Nephron progenitor cell (in vitro differentiated cells): ENCODE measurements at places on chromosomes 2 and 18.

DNA sequence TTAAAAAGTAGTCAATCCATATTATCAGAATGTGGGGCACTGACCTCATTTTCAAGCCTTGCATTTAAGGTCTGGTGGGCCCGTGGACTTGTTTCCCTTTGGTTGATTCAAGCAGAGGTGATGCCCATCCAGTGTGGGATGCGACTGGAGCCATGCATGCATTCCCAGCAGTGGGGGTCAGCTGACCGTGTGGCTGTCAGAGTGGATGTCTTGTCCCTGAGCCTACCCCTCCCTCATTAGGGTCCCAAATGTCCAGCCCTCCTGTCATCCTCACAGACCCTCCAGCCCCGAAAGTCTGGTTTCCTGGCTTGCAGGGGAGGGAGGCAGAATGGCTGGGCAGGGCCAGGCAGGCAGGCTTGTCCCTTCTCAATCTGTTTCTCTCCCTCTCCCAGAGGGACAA lies 67.3 kb upstream of the SH3RF3 start:
- DNase-seq = no peak

DNA sequence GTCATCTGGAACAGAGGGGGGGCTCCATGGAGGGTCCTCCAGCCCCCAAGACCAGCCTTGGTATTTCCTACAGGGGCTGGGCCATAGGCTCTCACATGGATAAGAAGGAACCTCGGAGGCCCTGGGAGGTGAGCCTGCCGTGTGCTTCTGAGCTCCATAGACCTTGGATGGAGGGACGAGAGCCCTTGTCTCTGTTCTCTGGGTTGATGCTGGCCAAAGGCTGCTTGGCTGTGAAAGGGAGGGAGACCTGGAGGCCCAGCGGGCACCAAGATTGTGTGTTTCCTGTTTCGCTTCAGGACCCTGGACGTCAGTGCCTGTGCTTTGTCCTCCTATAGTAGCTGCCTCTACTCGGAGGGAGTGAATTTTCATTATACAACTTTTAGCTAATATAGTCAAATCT lies 20.8 kb downstream of the CABLES1 start:
- no peak for DNase-seq

- DNase-seq = no peak
Measured at GRCh38 chr2:105134081-105134480, 96.2 kb downstream of the MRPS9 start.

- no peak for DNase-seq
Measured at GRCh38 chr2:236969767-236970655, 115.7 kb upstream of the COPS8 start.

- DNase-seq = no peak
Measured at GRCh38 chr2:188601391-188601790, 309.7 kb downstream of the GULP1 start.

GRCh38 chr18:6623278-6623677 lies 106.2 kb upstream of the ARHGAP28 start:
- no peak for DNase-seq

GRCh38 chr2:8475349-8476031 lies 206.4 kb upstream of the ID2 start:
- DNase-seq = no peak

DNA sequence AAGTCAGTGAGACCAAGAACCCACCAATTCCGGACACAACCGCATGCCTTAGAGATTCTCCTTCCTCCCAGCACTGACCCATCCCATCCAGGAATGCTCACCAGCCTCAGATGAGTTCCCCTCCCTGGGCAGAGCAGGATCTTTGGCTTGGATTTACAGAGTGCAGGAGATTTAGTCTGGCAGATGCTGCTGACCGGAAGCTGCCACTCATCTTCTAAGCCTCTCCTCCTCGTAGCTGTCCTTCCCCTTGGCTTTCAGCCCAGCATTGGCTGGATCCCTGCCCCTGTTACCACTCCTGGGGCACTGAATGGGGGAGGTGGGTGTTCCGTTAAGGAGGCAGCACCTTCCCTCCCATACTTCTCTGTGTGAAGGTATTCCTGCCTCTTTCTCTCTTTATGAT lies 53.2 kb downstream of the VWA3B start:
- DNase-seq = no peak

GRCh38 chr2:68738906-68739594 lies 4.4 kb downstream of the ARHGAP25 start:
- DNase-seq = no peak

GRCh38 chr2:103868396-103868795 lies 985.5 kb upstream of the POU3F3 start:
- DNase-seq = no peak

GRCh38 chr2:163731735-163732134 lies 4.1 kb downstream of the FIGN start:
- no peak for DNase-seq
